ENCODE measurements at places on chromosomes 4 and X.

DNA sequence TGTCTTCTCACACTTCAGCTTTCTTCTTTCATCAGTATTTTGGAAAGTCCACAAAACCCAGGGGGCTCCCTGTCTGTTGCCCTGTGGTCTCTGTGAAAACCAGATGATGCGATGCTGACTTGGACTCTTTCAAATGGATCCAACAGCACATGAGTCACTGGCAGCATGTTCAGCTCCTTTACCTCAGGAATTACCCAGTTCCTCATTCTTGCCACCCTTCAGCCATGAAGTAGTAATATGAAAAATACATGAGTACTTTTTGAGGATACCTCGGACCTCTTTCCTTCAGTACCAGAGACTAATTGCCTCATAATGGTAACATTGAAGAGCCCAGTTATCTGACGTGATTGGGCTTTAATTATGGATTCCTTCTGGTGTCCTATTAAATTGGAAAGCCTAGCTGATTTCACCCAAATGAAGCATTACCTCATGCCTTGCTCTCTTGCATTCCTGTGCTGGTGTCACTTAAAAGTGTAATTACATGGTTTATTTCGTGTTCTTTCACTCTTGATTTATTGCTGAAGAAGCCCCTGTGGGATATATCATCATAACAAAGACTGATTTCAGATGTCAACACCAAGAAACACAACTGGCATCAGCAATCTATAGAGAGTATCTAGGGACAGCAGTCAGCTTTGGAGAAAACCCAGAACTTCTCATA lies 63.4 kb downstream of the NFKB1 start:
- no peak for DNase-seq

DNA sequence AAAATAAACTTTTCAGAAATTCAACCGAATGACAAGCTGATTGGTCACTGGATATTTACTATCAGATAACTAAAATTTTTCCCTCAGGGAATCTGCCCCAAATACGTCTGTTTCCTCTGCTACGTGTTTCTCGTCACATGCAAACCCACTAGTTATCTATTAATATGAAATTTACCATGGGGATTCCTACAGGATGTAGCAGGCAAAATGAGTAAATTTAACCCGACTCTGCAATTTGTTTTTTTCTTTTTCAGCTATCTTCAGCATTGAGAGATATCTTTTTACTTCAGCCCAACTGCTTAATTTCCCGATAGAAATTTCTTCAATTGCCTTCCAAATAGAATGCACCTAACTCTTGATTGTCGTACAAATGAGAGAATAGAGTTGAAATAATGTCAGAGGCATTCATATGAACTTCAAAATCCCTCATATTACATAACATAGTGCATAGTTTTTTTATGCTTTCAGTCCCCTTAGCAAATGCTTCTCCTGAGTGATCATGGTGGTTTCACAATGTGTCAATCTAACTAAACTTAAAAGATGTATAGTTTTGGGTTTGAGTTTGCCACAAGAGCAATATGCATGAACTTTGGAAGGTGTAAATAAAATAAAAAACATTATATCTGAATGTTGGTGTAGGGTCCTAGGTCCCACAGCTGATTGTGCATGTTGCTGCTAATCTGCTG lies 913.1 kb upstream of the GRIA3 start:
- no peak for DNase-seq

DNA sequence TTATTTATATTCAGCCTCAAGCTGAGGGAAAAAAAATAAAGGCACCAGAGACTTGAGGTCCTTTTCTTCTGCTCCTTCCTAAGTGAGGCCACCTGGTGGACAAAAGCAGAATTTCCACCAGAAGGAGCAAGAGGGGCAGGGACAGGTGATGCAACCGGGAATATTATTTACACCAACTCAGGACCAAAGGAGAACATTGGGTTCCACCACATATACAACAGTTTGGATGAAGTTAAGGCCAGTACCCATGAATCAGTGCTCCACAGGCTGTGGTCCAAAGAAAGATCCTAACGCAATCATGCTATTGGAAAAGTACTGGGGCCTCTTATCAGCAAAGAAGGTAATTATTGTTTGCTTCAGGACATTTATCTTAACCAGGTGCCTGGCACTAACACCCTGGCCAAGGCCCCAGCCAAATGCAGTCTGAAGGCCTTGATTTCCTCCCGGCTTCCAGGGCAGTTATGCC lies 57.4 kb downstream of the TSC22D3 start:
- peak; percentile 10 for DNase-seq

DNA sequence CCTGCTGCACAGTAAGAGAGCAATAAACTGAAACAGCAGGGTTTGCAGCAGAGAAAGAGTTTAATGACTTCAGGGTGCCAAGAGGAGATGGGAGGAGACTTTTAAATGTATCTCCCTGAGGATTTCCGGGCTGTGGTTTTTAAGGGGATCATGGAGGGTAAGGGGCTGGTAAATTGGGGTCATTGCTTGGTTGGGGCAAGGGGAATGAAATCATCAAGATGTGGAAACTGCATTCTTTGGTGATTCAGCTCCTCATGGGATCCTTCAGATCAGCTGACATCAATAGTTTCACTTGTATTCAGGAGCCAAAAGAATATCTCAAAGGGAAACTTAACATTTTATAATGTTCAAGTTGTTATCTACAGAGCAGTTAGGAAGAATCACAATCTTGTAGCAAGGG lies 174.3 kb upstream of the ANXA10 start:
- DNase-seq: no peak

GRCh38 chr4:56530269-56531148 lies 24.9 kb downstream of the ARL9 start:
- DNase-seq: no peak

GRCh38 chr4:52999626-53000025 lies 137.5 kb downstream of the RASL11B start:
- DNase-seq: no peak

- no peak for DNase-seq
Measured at GRCh38 chr4:77671051-77671450, 65.4 kb downstream of the CXCL13 start.

DNA sequence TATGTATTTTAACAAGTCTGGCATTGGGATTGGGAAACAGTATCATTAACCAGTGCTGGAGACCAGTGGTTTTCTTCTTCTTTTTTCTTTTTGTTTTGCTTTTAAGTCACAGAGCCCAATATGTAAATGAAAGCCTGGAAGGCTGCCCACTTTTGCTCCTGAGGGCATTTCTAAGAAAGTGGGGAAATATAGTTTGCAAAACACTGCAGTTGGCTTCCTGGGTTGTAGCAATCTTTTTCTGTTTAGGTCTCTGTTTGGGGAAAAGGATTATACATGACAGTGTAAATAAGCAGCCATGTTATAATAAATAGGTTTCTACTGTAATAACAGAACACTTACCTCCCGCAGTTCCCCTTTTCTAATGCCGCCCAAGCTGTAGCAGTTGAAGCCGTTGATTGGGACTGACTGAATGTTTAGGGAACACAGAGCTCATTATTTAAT lies 105.5 kb downstream of the TMEM164 start:
- DNase-seq: no peak

DNA sequence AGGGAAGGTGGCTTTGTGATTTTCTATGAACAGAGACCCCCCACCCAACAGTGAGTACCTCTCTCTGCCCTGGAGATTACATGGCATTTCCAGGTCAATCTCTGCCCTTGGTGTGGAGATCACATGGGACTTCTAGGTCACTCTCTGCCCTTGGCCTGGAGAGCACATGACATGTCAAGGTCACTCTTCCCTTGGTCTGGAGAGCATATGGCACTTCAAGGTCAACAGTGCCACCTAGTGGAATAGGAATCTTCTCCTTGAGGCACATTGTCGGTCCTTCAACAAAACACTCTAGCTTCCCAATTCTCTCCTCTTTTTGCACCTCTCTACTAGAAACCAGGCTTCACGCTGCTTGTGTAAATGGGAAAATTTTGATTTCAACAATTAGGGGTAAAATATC lies 66.2 kb upstream of the TACR3 start:
- DNase-seq: no peak

DNA sequence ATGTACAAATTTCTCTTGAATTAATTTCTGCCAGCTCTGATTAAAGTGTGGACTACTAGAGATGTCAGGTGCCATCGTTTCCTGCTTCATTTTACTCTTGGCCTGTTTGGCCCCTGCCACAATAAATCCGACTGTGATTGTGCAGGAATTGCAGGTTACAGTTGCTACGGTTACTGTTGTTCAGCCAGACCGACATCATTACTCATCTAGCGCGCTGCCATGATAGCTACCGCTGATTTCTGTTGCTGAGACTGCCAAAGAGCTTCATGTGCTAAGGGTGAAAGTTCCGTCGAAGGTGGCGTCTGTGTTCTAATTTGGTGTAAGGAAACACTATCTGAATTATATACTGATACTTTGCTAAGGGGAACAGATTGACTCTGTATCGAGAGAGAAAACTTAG lies 22.1 kb downstream of the SLIT2 start:
- DNase-seq: no peak

DNA sequence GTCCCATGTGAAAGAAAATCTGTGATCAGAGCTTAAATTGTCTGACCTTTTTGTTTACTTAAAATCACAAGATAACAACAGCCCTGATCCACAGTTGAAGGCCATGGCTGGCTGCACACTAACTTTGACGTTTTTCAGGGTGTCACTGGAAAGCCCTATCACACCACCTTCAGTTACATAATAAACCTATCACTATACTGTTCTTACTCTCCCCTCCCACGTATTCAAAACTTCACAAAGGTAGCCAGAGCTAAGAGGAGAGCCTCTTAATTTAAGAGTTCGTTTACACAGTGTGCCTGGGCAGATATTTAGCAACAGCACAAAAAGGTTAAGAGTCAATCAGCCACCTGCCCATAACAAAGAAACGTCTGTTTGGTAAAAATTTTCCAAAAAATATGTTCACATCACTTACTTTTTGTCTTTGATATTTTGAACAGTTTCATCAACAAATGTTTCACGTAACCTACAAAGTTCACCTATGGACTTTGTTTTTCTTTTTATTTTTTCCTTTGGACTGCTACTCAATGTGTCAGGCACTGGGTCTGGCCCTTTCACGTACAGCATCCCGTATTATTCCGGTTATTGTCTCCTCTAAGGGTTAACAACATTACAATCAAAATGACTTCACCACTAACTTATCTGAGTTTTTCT lies 25.0 kb downstream of the RFC1 start:
- no peak for DNase-seq

DNA sequence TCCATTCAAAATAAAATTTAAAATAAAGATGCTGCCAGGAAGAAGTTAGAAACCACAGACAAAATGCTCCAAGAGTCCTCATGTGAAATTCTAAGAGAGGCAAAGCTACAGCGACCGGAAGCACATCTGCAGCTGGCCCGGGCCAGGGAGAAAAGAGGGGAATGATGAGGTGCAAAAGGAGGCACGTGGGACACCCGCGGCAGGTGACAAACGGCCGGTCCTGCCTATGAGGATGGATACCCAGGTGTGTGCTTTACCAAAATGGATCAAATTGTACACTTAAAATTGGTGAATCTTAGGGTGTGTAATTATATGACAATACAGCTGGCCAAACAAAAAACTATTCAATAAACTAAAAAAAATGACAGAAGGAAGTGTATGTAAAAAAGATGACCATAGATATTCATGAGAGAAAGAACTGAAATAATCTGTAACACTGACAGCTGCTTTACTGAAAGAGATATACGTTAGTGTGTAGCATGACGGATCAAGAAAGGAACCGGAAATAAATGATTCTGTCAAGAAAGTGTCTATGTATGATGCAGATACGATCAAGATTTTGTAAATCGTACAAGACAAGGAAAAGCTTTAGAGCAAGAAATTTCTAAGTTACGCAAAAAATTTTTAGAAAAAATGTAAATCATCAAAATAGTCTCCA lies 29.5 kb downstream of the PPP2R3B start:
- DNase-seq: no peak

DNA sequence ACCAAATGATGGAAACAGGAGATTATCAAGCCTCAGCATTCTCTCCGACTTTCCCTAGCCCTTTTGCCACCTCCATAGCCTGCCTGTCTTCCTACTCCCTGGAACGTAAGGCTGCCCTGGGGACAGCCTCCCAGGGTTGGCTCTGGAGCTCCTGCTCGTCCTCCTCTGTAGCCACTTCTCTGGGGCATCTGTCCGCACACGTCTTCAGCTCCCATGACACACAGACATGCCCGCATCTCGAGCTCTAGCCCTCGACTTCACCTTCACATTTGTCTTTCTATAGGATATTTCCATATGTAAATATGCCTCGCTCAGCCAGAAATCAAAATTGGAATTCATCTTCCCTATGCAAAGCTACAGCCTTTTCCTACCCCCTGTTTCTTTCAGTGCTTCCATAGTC lies 67.7 kb downstream of the TSC22D3 start:
- no peak for DNase-seq

DNA sequence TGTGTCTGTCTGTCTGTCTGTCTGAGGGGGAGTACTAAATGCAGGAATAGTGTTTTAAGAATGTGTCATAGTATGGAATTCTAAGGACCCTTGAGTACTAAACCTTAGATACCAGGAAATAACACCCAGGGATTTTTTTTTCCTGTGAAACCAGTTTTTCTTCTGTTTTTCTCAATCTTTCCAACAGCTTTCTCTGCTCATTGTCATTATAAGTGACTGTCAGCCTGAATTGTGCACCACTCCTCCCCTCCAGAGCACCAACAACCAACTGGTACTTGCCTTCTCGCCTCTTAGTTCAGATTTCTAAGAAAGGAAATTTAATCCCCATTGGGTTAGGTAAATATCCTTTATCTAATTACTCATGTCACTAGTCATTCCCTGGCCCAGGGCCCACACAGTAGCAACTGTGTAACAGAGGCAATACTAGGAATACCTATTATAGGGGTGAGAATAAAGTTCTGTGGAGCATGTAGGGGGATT lies 320.6 kb downstream of the ADGRL3 start:
- no peak for DNase-seq

DNA sequence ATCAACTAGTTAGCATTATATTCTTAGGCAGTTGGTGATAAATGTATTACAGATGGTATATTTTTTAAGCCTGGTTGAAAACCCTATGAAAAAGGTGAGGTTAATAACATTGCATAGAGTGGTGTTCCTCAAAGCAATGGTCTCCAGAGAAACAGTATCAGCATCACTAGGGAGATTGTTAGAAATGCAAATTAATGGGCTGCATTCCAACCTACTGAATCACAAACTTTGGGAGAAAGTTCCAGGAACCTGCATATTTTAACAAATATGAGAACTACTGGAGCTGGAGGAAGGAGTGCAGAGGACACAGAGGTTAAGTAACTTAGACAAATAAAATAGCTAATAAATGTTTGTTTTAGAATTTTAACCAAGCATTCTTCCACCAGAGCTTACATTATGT lies 166.9 kb upstream of the PCDH10 start:
- no peak for DNase-seq

- no peak for DNase-seq
Measured at GRCh38 chr4:107978716-107979451, 10.8 kb upstream of the HADH start.

Data from NK-92 treated with Interleukin-12 subunit alpha and Interleukin-12 subunit beta, amount 100 ng/mL, for 24 hours (cell line).